NCI-H1092 (cell line): ENCODE measurements at places on chromosomes 6 and 20.

- DNase-seq = no peak
These were observed 43.3 kb upstream of the TGM3 start for GRCh38 chr20:2252419-2252997.

DNA sequence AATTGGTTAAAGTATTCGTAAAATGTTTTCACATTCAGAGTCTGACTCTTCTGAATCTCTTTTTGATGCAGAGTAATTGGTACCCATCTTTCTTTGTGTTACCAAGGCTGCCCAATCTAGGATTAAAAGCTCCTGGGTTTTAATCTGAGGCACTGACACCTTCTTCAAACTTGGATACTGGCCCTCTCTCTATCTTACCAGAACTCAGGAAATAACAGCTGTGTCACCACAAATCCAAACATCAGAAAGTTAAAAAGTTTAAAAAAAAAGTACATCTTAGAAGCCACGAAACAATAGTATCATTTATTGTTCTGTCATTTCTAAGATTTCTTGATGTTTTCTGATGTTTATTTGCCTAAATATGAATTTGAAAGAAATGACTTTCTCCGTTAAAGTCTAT, 255.5 kb upstream of the RUNX2 start:
- no peak for DNase-seq

GRCh38 chr6:137665342-137665934, 171.2 kb upstream of the OLIG3 start:
- DNase-seq = no peak

GRCh38 chr6:37492991-37493660, 6.6 kb downstream of the CCDC167 start:
- DNase-seq = peak; percentile 79

DNA sequence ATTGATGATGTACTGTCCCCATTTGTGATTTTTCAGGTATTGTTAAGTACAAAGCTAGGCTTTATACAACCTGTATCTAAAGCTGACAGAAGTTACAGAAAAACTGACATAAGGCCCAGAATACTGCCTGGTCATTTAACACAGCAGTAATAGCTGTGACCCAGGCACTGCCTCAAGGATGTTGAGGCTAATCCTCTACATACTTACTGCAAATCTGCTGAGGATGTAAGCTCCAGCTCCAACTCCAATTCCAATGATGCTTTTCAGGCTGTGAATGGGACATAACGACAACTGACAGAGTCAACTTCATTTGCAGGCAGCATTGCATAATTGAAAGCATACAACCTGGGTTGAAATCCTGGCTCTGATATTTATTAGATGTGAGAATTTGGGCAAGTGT, 36.3 kb upstream of the SLA2 start:
- no peak for DNase-seq

GRCh38 chr6:26161322-26161721, 74.1 kb downstream of the HFE start:
- no peak for DNase-seq

GRCh38 chr20:31840906-31841816, 4.2 kb downstream of the FOXS1 start:
- DNase-seq = no peak

DNA sequence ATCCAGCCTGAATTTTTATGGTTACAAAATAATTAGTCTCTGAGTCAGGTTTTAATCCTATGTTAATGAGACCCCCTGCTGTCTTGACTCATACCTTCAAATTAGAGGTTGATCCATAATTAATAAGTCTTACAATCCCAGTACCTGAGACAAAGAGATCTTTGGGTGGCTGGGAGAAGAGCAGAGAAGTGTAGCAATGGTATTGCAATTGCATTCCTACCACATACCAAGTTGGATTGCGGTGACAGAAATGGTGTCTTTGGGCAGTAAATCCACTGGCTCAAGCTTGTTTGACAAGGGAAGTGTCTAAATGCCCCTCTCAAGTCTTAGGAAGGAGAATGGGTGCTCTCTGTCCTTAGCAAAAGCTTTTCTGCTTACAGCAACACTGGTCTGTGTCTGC, 150.4 kb downstream of the BTBD3 start:
- DNase-seq = no peak

- DNase-seq = no peak
These were observed 2.0 kb upstream of the SLC17A3 start for GRCh38 chr6:25875926-25876602.

DNA sequence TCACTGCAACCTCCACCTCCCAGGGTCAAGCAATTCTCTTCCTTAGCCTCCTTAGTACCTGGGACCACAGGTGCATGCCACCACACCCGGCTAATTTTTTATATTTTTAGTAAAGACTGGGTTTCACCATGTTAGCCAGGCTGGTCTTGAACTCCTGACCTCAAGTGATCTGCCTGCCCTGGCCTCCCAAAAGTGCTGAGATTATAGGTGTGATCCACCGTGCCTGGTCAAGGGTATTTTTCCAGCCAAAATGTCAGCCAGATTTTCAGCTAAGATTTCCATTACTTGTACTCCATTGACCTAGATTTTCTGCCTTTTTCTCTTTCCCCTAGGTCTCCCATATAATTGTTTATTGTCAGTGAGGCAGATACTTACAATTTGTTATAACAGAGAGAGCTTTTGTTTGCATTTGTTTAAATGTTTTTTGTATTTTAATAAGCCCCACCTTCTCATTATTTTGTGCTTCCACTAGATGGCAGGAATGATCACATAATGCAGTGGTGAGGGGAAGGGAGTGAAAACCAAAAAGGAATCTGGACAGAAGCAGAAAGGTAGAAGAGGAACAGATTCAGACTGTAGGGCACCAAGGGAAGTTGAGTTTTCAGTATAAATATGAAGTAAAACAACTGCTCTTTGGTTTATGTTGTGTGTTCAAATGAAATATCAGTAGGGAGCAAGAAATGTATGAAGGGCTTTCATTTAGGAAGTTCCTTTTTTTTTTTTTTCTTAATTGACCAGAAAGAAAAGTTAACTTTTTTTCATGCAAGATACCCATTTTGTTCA, 29.7 kb downstream of the RPF2 start:
- DNase-seq = no peak

DNA sequence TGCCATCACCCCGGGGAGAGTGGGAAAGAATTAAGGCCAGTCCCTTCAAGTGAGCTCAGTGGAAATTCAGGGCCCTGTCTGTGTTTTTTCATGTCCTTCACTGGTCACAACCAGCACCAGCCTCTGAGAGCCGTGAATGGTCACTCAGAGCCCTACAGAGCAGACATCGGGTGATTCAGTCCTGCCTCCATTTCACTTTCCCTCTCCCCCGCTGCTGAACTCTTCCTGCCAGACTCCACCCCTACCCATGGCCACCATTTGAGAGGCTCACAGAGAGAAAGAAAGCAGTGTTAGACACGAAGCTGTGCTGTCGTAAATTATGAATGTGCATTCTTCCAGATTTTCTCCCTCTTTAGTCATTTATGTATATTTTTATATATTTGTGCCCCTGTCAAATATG, 5.4 kb downstream of the R3HDML start:
- DNase-seq = no peak
